Astrocyte of the cerebellum (primary cell): ENCODE measurements at places on chromosomes 1 and 21.

GRCh38 chr1:159040206-159040605, 30.5 kb downstream of the IFI16 start:
- DNase-seq = no peak

DNA sequence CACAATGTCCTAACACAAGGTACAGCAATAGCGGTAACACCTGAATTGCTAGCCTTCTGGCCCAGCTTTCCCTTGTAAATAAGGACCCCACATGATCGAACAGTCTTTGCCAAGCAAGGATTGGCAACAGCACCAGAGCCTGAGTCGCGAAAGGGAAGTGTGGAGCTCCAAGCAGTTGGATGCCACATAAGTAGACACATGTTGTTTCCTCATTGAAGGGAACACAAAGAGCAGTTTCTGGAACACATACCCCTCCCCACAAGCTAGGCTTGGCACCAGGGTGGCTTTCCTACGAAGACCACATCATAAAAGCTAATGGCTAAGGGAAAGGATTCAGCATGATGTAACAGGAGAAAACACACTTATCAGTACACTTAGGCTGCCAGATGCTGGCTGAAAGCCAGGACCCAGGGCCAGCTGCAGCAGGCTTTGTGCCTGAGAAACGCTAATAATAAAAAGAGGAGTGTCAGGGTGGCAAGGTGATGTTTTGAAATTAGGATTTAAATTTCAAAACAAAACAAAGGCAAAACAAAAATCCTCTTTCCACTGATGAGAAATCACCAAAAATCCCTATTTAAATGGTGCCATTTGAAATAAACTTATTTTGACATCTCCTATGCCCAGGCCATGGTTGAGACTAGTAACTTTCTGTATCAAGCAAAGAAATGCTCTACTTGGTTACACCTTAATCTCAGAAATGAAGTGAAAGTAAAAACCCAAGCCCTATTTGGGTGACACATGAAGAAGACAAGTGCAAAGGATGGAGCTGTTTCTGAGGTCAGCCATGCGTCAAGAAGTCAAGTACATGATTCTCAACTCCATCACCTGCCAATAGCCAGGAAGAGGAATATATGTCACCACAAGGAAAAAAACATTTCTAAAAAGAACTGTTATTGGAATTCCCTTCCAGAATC, 11.9 kb upstream of the CPLANE2 start:
- DNase-seq = peak; percentile 65

DNA sequence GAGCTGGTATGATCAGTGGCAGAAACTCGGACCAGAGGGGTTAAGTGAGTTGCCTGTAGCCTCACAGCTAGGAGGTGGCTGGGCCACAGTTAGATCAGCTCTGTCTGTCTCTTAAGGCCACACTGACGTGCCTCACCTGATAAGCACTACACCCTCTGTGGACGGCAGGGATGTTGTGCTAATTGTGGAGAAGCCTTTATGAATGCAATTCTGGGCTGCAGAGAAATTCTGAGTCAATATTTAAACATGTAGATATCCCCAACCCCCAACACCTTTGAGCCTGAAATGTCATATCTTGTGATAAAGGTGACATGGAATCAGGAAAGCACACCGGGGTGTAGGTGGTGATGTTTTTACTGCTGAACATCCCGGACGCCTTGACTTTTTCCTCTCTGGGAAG, 88.3 kb downstream of the KCNJ6 start:
- no peak for DNase-seq

GRCh38 chr1:35575416-35575958, 2.4 kb downstream of the TFAP2E start:
- DNase-seq = no peak

- DNase-seq = no peak
These were observed 38.3 kb upstream of the SCMH1 start for GRCh38 chr1:41280202-41281032.

DNA sequence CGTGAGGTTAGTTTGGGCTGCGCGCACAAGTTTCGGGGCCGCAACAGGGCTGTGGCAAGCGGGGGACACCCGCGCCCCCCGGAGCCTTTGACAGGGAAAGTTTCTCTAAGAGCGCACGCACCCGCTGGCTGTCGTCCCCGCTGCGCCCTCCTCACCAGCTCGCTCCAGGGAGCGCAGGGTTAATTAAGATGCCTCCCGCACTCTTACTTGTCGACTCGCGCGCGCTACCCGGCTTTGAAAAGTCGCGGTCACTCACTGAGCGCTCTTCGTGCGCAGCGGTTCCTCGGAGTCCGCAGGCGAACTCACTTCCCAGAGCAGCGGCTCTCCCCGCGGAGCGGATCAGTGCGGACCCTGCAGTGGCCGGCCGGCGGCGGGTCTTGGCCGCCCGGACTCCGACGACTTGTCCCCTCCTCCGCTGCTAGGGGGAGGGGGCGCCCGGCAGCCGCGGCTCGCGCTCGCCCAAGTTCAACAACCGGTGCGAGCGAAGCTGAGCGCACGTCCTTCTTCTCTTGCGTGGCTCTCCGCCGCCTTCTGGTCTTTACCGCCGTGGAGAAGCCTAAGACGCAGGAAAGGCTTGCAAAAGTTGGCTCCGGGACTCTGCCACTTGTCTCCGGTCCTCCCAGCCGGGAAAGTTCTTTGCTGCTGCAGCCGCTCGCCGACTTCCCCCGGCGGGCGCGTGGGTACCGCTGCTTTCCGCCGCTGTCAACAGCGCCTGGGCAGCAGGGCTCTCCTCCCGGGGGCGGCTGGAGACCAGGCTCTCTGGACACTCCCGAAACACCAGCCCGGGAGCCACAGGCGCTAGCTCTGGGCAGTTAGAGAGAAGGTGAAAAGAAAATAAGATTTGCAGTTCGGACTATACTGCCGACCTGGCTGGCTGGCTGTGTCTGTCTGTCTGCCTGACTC, 506 bp downstream of the JUN start:
- no peak for DNase-seq

GRCh38 chr1:218874313-218874712, 299.4 kb upstream of the LYPLAL1 start:
- peak; percentile 77 for DNase-seq

GRCh38 chr1:187938092-187938491, 1109.3 kb downstream of the PLA2G4A start:
- DNase-seq = no peak

GRCh38 chr1:11728126-11728806, 7.7 kb upstream of the AGTRAP start:
- DNase-seq = no peak

DNA sequence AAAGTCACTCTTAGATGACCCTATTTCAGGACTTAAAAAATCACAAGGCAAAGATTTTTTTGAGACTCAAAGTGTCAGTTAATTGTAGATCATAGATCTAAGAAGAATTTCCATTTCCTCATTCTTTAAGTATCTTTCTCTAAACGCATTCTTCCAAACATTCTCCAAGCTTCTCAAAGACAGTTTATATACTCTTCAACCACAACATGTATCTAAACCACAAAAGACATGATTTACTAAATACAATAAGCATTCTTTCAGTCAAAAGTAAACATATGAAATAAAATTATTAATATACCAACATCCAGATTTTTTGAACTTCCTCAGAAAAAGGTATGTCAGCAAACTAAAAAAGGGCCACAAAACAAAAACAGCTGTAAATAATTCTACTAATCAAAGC, 24.4 kb downstream of the RC3H1 start:
- DNase-seq = no peak

DNA sequence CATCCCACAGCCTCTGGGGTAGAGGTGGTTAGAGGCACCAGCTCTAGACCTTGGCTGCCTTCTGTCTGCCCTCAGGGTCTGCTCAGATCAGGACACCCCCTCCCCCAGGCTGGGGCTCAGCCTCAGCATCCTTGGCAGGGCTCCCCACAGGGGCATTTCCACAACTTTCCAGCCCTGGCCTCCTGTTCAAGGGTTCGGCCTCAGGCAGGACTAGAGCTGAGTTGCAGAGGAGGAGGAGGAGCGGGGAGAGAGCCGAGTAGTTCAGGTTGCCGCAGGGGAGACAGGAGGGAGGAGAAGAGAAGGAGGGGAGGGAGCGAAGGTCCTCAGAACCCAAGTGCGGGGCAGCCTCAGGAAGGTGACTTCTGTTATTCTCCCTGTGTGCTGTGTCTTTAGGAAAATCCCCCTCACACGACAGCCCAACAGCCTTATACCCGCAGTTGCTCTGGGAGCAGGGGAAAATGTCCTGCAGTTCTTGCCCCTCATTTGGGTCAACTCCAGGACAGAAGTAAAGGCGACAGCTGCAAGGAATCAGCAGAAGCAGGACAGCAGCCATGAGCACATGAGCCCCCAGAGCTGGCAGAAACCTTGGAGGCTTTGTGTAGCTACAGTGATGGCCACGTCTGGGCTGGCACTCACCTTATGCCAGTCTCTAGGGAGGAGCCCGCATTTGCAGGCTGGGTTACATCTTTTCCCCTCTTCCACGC, 46.5 kb upstream of the TENT5B start:
- DNase-seq = no peak

DNA sequence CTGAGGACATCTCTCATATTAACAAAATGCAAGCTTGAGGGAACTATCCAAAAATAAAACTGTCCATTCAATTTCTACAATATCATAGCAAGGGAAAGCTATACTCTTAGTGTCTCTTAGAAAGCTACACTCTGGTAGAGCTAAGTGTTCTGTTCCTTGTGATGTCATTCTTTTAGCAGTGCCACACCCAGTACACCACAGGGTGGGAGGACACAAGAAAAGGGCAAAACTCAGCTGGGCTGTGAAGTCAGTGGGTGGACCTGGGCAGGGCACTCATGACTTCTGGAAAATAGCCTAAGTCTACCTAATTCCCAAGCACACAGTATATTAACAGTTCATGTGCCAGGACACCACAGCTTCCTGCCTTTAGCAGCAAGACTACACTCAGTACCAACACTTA, 42.2 kb upstream of the TNFSF4 start:
- no peak for DNase-seq

GRCh38 chr1:179046808-179047635, 21.3 kb downstream of the FAM20B start:
- no peak for DNase-seq

GRCh38 chr1:4612991-4613390, 41.4 kb upstream of the AJAP1 start:
- DNase-seq = no peak

DNA sequence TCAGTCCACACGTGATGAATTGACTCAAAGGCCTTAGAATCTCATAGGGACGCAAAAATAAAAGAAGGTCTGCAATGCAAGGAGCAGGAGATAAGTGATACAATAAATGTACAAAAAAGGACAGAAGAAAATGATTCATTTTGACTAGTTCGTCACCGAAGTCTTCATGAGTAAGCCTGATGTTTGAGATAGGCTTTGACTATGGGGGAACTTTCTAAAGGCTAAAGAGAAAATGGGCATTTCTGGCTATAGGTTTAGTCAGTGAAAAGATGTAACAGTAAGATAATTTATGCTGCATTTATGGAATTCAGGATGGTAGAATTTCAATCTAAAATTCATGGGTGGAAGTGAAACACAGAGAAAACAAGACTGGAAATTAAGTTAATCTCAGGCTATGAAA, 163.0 kb downstream of the ADGRL4 start:
- DNase-seq = no peak

DNA sequence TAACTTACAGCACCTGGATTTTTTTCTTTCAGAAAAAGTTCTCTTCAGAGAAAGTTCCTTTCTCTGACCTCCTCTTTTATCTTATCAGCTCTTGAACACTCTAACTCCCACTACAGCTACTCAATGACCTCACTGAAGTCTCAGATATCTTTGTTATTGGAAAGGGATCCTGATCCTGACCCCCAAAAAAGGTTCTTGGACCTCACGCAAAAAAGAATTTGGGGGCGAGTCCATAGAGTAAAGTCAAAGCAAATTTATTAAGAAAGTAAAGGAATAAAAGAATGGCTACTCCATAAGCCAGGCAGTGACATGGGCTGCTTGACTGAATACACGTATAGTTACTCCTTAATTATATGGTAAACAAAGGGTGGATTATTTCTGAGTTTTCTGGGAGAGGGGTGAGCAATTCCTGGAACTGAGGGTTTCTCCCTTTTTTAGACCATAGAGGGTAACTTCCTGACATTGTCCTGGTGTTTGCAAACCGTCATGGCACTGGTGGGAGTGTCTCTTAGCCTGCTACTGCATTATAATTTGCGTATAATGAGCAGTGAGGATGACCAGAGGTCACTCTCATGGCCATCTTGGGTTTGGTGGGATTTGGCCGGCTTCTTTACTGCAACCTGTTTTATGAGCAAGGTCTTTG, 44.2 kb downstream of the WDR64 start:
- no peak for DNase-seq

DNA sequence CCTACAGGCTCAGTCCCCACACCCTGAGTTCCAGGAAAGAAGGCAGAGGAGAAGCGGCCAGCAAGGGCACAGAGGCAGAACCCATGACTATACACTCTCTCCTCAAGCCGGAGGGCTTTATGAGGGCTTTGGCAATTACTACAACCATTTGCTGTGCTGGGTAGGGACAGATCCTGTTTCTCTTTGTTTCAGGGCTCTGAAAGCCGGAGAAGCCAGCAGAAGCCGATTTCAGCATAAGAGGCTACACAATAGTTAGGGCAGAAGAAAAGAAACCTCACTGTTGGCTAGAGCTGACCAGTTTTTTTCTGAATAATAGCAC, 13.9 kb downstream of the GPR3 start:
- no peak for DNase-seq

GRCh38 chr1:53073287-53073686, 11.3 kb downstream of the PODN start:
- DNase-seq = no peak

- no peak for DNase-seq
These were observed 149.2 kb downstream of the CACNA1E start for GRCh38 chr1:181632492-181632891.

- DNase-seq = no peak
These were observed 13.4 kb downstream of the CLEC20A start for GRCh38 chr1:178483251-178483957.
